ENCODE measurements at places on chromosomes 5 and 9.

- DNase-seq: no peak
Measured at GRCh38 chr9:126361810-126362238, 35.2 kb downstream of the MVB12B start.

DNA sequence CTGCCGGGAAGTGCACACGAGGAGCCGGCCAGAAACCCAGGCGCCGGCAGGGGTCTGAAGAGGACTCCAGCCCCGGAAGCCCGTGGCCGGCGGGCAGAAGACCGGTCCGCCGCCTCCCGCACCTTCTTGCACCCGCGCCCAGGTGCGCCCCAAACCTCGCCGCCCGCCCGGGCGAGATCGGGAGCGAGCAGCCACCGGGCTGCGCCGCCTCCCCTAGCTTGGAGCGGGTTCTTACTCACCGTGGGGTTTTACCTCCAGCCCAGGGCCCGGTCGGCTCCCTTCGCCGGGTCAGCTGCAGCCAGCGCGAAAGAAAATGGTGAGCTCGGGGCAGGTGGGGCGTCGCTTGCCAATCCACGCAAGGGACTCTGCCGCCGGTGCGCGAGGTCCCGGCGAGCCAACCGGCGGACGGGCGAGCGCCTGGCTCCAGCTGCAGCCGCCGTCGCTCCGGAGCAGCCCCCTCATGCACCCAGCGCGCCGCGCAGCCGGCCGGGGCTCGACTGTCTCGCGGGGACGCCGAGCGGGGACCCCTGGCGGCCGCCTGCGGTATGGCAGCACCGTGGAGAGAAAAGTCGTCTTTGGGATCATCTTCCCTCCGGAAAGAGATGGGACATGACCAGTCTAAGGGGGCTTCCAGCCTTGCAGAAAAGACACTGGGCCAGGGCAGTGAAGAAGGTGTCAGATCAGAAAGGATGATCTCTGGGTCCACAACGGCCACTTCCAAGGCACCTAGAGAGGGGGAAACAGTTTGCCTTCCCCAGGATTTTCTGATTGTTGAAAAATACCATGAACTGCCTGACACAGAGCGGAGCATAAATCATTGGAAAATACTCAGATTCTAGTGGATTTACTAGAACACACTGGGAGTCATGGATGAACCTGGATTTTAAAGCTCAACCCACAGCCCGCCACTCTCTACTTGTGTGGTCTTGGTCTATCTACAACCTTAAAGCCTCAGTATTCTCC, at the start of gene MOB3B:
TSS of gene MOB3B (minus strand) at position 499 of the 963 bp plus-strand sequence. CDS start 74,264 bp downstream, outside the sequence.
- peak; percentile 48 for DNase-seq

- DNase-seq: peak; percentile 54
Measured at GRCh38 chr5:6788956-6789649, 75.9 kb downstream of the TENT4A start.

DNA sequence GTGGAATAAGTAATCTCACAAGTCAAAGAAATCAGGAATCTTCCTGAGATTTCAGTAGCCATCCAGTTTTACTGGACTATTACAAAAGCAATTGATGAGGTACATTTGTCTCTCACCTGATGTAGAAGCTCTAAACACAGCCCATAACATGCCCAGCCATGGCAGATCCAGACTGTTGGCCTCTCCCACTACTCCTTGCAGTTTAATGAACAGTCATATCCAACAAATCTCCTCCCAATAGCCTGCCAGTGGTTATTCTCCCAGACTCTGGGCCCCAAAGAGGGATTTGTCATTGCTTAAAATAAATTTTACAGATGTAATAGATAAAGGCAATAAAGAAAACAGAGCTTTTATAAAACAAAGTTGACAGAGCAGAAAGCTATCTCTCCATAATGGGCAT, 80.8 kb downstream of the ZNF608 start:
- DNase-seq: no peak

- peak; percentile 24 for DNase-seq
Measured at GRCh38 chr5:78235289-78235688, 59.2 kb downstream of the AP3B1 start.

- peak; percentile 74 for DNase-seq
Measured at GRCh38 chr5:59562756-59563389, 330.7 kb downstream of the PDE4D start.

DNA sequence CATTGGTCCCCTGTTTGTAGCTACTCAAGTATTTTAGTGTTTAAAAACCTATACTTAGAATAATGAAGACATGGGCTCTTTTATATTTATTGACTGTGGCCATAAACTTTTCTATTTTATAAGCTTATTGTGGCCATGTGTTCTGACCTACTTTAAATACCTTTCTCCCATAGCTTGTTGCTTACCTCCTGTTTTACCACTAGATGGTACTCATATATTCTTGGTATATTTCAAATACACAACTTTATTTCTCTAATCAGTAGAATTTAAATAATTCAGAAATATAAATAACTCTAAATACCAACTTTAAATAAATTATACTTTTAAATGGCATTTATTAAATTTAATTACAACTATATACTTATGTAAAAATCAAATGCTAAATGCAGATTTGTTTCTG, 498.0 kb downstream of the PRDM9 start:
- no peak for DNase-seq

DNA sequence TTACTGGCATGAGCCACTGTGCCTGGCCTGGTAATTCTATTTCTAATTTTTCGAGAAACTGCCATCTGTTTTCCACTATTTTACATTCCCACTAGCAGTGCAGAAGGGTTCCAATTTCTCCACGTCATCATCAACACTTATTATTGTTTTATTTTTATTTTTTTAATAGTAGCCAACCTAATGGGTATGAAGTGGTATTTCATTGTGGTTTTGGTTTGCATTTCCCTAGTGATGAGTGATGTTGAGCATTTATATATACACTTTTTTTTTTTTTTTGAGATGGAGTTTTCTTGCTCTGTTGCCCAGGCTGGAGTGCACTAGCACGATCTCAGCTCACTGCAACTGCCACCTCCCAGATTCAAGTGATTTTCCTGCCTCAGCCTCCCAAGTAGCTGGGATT, 28.3 kb downstream of the WWC1 start:
- DNase-seq: no peak

DNA sequence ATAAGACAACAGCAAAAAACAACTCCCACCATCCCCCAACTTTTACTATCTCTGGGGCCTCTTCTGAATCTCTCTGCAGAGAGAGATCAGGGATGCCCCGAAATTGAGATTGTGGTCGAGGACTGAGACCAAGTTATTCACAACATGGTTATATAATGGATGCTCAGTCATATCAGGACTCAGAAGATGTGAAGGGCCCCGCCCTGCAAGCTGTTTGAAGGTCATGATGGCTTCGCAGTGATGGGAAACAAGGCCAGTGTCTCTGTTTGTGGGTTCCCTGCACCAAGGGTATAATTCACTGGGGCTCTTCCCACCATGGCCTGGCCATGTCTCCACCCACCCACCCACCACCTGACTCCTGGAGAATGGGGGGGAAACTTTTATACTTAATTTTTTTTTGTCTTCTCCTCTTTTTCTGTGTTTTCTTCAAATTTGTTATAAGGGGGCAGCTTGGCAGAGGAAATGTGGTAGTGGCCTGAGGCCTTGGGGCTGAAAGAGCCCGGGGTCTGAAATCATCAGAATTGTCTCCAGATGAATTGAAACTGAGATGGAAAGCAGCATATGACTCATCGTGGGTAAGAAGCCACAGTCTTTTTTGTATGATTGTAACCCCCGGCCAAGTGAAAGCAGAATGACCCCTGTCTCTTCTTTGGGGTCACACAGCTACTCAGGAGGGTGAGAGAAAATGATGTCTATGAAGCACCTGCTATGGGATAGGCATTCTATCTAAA, 15.0 kb upstream of the TEX48 start:
- peak; percentile 34 for DNase-seq

GRCh38 chr9:113152699-113153098, 1.9 kb downstream of the SLC31A2 start:
- peak; percentile 21 for DNase-seq

DNA sequence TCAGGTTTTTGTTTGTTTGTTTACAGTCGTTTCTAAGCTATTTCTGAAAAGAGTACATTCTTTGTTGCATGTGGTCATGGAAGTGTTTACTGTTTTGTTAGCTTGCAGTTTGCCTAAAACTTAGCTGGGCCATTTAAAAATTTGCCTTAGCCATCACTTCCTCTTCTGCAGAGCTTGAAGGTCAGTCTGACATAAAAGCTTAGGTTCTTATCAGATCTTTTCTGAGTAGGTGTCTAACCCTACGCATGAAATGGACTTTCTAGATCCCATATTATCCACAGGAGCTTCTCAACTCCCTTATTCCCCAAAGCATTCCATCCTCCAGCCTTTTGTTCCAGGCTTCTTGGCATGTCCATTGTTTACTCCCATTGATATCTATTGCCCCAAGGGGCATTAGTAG, 90.3 kb downstream of the AP3B1 start:
- DNase-seq: no peak

DNA sequence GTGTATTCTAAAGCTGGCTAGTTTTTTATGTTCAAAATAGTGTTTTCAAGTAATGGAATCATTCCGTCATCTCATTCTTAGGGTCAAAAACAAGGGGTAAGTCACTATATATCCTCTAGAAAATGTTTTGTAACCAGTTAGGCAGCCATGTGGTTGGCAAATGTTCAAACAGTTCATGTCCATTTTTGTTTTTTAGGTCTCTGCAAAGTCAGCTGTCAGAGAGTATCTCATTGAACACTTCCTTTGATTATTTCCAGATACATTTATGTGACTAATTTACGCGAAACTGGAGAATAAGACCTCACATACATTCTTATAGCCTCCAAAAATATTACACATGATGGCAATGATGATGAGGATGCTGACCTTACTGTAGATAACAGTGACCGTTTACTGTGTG, 50.4 kb downstream of the TRIO start:
- DNase-seq: peak; percentile 67

- DNase-seq: no peak
Measured at GRCh38 chr9:89508951-89509615, 11.2 kb upstream of the SEMA4D start.

GRCh38 chr5:167488371-167488770, 803.1 kb upstream of the WWC1 start:
- DNase-seq: peak; percentile 70

GRCh38 chr5:168117469-168117868, 174.0 kb upstream of the WWC1 start:
- DNase-seq: no peak

DNA sequence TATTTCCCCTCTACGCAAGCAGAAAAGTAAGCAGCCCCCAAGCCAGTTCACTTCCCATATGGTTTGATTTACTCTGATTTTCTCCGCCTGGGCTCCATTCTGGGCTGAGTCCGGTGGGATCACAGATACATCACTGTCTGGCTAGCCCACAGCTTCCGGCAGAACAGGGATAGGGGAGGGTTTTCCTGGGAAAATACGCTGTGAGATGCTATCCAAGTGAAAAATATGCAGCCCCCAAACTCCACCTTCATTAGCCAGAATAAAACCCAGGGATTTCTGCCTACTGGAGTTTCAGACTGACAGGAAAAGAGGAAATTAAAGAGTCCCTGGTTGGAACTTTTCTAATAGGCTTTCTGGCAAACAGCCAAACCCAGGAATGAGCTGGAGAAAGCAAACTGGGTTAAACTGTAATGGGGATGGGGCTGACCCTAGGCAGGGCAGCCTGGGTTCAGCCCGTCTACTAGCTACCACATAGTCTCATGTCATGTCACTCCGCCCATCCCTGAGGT, 16.9 kb upstream of the NIPAL4 start:
- no peak for DNase-seq

Measured in amniotic epithelial cell (primary cell).